ENCODE measurements at places on chromosomes 3 and 15.

DNA sequence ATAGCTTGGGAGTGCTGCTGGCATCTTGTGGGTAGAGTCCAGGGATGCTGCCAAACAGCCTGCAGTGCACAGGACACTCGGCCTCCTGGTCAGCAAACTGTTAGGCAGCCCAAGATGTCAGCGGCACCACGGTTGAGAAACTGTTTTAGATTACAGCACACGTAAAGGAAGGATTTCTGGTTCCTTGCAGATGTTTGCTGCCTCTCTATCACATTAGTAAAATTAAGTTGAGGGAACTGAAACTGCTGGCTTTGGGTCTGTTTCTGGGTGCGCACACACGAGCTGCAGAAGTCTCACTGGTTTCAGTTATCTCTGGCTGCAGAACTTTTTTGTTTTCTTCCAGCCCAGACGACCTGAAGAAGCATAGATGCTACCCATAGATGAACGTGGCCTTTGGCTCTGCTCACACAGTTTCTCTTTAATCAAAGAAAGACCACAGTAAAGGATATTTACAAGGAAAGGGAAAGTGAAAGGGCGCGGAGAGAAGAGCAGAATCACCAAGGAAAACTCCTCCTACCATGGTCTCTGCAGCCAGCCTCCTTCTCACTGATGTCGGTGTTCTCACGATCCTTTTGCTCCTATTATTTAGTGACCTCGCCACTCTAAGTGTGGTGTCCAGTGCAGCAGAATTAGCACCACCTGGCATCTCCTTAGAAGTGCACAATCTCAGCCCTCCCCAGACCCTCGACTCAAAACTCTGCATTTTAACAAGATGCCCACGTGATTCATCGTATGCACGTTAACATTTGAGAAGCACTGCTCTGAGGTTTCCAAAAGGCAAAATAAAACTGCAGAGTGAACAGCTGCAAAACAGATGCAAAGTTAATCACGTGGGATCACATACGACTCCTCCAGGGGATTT is 50.6 kb upstream of the AKAP13 start:
- DNase-seq = peak; percentile 75

DNA sequence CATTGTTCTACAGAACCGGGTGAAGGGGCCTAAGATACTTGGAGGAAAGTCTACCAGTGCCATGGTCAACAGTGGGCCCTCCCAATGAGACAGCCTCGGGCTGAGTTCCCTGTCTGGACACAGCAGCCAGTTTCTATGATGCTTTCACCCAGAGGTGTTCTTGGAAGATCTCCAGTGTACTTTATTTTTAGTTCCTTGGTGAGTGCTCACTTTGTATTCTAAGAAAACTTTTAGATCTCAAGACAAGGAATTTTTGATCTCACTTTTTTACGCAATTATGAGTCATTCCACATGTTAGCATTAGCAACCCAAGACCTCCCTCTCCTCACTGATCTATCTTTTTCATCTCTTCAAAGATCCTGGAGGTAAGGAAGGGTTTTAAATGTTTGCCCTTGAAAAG is 287.7 kb downstream of the RORA start:
- no peak for DNase-seq

DNA sequence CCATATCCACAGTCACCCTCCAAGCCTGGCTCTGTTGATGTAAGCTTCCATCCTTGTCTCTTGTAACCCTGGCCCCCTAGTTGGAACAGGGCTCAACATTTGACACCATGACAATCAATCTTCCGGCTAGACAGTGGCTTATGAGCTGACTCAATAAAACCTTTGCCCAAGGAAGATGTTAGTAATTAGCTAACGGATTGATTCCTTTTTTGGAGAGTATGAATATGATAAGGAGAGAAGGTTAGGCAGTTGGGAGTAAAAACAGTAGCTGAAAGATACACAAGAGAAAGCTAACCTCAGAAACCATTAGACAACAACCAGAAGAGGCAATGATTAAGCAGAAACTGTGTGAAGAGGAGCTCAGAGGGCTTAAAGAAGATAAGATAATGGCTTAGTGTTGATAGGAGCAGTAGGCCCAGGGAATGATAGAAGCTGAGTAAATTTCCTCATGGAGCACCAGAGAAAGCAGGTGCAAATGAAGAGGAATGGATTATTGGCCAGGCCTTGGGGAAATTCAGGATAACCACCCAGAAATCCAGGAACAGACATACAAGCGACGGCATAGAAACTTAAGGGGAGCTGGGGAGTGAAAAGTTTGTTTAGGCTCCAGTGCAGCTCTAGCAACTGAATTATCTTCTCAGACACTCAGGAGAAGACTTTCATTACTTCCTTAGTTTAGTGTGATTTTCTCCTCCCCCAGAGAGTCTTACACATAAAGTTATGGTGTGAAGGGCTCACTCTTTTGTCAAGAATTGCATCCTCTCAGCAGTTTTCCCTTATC is 7.8 kb upstream of the RFX7 start:
- no peak for DNase-seq

- DNase-seq = no peak
Measured at GRCh38 chr3:119608405-119609000, 10.8 kb downstream of the PLA1A start.

- peak; percentile 46 for DNase-seq
Measured at GRCh38 chr15:25437777-25438600, 835 bp downstream of the UBE3A start.

DNA sequence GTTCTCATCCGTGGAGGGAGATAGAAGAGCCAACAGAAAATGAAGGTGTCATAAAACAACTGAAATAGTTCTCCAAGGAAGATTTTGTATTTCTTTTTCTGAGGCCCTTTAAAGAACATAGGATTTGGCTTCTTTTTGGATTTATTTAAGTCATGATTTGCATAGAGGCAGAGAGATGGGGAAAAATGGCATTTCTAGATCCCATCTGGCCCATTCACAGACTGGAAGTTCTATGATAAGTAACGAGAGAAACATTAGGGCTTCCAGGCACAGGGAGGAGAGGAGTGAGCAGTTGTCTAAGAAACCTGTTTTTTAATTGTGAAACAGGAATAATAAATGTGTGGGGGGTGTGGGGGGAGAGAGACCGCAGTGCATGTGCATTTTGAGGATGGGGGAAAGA is 285.8 kb upstream of the LMCD1 start:
- no peak for DNase-seq

Measured in large intestine (tissue), 12 donors.